ENCODE measurements at places on chromosomes 2 and 18.

GRCh38 chr2:84713441-84713840 lies 167.4 kb downstream of the TRABD2A start:
- no peak for DNase-seq

DNA sequence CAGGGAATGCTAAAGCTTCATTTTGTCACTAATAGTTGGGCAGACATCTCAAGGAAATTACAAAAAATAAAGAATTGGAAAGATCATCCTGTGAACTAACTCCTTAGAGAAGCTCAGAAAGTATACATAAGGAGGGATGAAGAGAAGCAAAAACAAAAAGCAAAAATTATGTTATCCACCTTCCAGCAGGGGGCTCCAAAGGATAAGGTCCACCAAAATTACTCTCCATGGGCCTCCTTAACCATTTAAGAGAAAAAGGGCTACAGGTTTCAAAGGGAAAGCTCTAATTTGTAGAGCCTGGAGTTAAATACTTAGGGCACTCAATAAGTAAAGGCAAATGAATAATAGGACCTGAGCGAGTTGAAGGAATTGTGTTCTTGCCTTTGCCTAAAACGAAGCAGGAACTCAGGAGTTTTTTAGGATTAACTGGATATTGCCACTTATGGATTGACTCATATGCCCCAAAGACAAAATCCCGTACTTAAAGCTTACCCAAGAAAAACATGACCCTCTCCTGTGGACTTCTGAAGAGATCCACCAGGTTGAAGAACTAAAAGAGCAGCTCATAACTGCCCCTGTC lies 1167.9 kb downstream of the DSC3 start:
- no peak for DNase-seq

GRCh38 chr18:67143028-67143427 lies 373.5 kb downstream of the DSEL start:
- DNase-seq, result no peak

DNA sequence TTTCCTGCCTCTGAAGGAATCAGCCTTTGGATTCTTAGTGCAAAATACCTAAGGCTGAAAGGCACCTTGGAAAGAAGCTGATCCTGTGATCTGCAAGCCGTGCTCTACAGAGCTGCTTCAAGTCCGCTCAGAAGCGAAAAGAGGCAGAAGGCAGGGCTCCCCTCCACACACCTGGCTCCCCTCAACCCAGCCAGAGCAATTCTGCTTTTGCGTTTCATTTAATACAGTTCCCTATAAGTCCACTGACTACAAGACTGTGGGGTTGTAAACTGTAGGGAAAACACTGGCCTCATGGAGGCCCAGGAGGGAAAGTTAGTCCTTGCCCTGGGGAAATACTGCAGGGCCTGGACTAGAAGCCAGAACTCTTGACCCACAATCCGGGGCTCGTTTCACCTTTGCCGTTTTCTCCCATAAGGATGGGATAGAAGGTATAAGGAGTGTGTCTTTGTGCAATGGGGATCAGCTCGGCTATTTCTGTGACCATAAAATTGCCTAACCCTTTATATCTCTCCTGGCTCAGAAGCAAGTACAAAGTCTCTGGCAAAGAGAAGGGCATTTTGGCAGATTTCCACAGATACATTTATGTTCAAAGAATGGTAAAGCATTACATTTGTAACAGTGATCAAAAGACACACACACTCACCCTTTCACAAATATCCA lies 95.8 kb upstream of the TEX51 start:
- DNase-seq, result no peak

GRCh38 chr2:191220671-191221070 lies 24.5 kb upstream of the MYO1B start:
- DNase-seq, result no peak

GRCh38 chr2:207514451-207514850 lies 15.3 kb upstream of the CREB1 start:
- DNase-seq, result no peak

DNA sequence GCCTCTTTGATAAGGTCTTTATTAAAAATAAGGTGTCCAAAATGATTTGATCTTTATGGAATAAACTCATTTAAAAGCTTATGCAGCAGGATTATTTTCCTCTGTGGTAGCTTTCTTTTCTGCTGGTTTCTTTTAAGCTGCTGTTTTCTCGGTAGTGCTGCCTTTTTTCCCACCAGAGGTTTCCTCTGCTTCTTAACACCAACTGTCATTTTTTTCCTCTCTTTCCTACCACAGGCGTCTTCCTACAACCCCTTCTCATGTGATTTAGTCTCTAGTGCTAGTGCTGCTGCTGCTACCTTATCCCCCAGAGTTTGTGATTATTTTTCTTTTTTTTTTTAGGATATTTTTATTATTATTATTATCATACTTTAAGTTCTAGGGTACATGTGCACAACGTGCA lies 102.1 kb upstream of the PGAP1 start:
- no peak for DNase-seq

- DNase-seq, result no peak
Observed at GRCh38 chr2:41772697-41773096, 275.1 kb upstream of the PKDCC start.

- no peak for DNase-seq
Observed at GRCh38 chr2:216410550-216410949, 1.7 kb upstream of the SMARCAL1 start.

GRCh38 chr2:36379710-36380448 lies 24.3 kb downstream of the CRIM1 start:
- DNase-seq, result no peak

DNA sequence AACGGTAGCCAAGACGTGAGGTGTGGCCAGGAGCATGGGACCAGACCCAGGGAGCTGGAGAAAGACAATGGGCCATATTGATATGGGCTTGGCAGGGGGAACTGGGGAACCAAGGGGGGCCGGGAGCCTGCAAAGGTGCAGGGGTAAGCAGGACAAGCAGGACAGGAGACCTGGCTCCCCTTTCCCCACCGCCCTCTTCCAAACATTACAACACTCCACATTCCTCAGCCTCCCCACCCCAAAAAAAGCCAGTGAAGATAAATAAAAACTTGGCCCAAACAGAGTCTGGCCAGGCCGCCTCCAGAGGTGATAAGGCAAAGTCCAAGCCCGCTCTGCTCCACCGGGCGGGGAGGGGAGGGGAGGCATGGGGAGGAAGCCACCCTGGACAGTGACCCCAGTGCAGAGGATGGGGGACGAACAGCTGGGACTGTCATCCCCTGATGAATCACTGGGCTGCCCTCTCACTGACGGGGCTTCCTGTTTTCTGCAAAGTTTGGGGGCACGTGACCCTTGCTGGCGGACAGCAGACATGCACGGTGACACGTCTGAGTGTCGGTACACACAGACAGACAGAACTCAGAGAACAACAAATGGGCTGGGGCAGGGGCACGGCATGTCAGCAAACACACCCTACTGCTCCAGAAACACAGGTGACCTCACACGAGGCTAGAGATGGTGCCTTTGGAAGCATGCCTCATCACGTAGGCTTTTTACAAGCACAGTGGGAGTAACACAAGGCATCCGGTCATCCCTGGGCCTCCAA lies 100.2 kb downstream of the TNS1 start:
- DNase-seq, result no peak

- DNase-seq, result no peak
Observed at GRCh38 chr2:197277794-197278193, 32.8 kb downstream of the ANKRD44 start.

DNA sequence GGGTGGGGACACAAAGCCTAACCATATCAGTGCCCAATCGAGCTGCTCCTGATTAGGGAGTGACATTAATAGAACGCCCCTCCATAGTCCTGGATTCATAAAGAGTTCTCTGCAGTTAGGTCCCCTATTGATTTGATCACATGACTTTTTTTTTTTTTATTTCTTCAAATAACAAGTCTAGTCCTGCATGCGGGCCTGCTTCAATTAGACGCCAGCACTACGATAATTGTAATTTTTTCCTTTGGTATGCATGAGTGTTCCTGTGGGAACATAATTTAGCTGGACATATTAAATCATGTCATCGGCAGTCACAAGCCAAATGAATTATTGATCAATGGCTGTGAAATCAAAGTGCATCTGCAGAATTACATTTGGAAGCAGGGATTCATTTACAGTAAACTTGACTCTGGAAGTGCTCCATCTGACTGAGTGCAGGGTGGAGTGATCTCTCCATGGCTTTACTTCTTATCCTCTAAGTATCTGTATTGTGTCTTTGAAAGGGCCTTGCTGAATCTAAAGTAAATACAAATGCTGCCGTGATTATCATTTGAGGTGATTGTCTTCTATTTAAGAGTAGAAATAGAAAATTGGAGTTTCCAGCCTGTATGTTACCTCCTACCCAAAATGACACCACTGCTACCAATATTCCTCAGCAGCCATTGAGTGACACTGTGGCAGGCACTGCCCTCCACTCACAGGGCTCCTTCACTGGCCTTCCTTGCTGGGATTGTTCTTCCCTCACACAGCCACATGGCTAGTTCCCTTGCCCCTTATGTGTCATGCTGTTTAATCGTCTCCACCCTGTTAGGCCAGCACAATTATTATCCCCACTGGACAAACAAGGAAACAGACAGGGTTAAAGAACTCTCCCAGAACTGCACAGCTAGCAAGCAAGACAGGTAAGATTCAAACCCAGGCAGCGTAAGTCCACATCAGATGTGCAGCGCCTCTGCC lies 337.4 kb upstream of the ID2 start:
- DNase-seq, result no peak

DNA sequence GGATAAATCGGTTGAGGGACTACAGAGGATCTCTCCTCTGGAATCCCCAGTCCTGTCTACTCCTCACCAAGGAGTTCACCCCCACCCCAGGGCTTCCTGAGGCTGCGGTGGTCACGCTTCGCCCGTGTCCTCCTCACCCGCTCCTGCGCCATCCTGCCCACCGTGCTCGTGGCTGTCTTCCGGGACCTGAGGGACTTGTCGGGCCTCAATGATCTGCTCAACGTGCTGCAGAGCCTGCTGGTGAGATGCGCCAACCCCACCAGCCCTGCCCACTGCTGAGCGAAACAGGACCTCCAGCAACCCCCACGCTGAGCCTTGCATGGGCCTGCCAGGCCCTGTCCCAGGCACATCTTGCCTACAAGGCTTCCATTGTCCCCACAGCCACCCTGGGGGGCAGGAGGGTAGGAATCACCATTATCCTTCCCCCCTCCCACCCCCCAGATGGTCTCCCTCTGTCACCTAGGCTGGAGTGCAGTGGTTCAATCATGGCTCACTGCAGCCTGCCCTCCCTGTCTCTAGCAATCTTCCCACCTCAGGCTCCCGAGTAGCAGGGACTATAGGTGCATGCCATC lies 6.7 kb upstream of the CTDSP1 start:
- no peak for DNase-seq

- peak; percentile 34 for DNase-seq
Observed at GRCh38 chr2:170170281-170171040, 7.5 kb upstream of the MYO3B start.

GRCh38 chr2:84137034-84137433 lies 322.0 kb downstream of the SUCLG1 start:
- no peak for DNase-seq

DNA sequence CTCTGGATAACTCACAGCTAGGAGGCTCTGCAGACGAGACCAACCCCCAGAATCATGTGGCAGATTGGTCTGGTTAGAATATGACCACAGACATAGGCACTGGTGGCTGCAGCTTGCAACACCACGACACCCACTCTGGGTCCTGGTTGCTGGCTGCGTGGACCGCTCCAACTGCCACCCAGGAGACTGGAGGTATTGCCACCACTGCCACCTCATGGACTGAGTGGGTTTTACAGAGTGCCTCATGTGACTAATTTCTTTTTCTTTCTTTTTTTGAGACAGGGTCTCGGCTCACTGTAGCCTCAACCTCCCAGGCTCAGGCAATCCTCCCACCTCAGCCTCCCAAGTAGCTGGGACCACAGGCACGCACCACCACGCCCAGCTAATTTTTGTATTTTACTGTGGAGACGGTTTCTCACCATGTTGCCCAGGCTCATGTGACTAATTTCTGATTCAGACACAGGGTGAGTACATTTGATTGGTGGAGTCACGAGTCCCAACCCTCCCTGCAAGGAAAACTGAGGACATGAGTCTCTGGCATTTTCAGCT lies 29.9 kb upstream of the NT5DC4 start:
- peak; percentile 90 for DNase-seq

GRCh38 chr2:137776697-137777096 lies 187.6 kb upstream of the HNMT start:
- no peak for DNase-seq

DNA sequence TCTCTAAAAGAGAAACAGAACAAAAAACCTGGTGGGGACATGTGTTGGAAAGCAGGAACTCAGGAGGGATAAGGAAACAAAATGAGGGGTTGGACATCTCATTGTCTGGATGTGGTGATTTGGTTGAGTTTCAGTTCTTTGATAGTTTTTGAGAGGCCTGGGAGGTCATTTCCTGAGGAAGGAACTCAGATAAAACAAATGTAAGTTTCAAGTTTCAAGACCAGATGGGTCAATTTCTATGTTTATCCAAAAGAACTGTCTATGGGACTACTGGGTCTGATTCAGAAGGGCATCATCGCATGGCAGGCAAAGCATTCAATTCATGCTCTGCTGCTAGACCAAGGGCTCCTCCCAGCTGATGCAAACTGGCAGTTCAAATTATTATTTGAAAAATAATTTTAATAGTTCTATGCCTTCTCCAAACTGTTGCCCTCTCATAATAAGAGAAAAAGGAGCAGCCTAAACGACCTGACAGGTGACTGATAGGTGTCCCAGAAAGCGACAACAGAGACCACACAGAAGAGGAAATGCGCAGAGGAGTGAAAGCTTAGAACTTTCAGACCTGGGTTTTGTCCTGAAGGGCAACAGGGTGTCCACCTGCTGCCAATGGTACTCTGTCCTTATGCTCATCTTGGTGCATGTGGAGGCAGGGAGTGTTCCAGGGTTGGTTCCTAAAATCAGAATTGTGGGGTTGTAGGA lies 39.3 kb upstream of the SH3RF3 start:
- no peak for DNase-seq

DNA sequence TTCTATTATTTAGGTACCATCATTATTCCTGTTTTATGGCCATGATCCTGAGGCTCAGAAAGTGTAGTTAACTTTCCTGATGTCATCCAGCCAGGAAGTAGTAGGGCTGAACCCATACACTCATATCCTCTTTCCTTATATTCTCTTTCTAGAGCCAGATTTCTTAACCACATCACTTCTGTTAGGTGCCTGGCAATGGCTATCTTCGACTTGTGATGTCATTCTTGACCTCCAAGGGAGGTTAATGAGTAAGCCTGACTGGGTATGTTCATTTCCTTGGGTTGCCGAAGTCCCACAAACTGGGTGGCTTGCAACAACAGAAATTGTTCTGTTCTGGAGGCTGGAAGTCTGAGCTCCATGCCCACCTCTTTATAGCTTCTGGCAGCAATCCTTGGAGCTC lies 43.4 kb downstream of the ITGB6 start:
- DNase-seq, result no peak

- DNase-seq, result no peak
Observed at GRCh38 chr2:80053522-80054345, 250.8 kb downstream of the LRRTM1 start.

DNA sequence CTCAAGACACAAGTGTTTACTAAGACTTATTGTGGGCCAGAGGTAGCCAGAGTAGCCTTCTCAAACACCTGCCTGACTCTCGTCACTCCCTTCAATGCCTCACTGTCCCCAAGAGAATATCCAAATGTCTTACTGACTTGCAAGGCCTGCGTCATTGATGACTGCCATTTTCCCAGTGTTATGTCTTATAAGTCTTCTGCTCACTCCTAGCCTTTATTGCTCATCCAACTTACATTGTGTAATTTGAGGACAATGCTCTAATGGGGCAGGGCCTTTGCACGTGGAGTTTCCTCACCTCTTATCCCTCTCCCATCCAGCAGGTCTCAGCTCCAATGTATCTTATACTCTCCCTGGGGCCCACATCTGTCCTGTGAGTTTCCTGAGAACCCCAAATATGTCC lies 10.1 kb upstream of the CD226 start:
- no peak for DNase-seq

Measured in activated CD4-positive, alpha-beta T cell treated with anti-CD3 and anti-CD28 coated beads, Interleukin-2, amount 10 ng/mL, durations not matched to agents 24 days and 14 days (primary cell).